ENCODE measurements at places on chromosomes 5 and 9. TPM values are rescaled to one million over a fixed set of nuclear protein-coding genes. Genes with fewer than 3 reads are reported as not detected.

The CARD9 gene
- total RNA-seq, result 1.5 TPM

The PCDHA13 gene
- total RNA-seq, result 2.2 TPM

The ADRB2 gene
- 7.6 TPM for total RNA-seq

The PRR16 gene
- 0.35 TPM for total RNA-seq

The OR1Q1 gene
- not detected for total RNA-seq

Data from renal cortical epithelial cell (primary cell).